ENCODE measurements at places on chromosomes 12 and 14. TPM values are rescaled to one million over a fixed set of nuclear protein-coding genes. Genes with fewer than 3 reads are reported as not detected.

LRTM2 gene
- not detected for total RNA-seq

- H3K27ac ChIP-seq: no peak overlapping the region
- no peaks in the 10 kb centered on the region for H3K4me1 ChIP-seq
- no peak overlapping the region for H3K4me3 ChIP-seq
- H3K27me3 ChIP-seq: no peaks in the 10 kb centered on the region
These were observed 80.9 kb downstream of the PPM1H start for GRCh38 chr12:62854024-62854423.

COX8C gene
- not detected for total RNA-seq

MFAP5 gene
- total RNA-seq: 33.0 TPM

DNA sequence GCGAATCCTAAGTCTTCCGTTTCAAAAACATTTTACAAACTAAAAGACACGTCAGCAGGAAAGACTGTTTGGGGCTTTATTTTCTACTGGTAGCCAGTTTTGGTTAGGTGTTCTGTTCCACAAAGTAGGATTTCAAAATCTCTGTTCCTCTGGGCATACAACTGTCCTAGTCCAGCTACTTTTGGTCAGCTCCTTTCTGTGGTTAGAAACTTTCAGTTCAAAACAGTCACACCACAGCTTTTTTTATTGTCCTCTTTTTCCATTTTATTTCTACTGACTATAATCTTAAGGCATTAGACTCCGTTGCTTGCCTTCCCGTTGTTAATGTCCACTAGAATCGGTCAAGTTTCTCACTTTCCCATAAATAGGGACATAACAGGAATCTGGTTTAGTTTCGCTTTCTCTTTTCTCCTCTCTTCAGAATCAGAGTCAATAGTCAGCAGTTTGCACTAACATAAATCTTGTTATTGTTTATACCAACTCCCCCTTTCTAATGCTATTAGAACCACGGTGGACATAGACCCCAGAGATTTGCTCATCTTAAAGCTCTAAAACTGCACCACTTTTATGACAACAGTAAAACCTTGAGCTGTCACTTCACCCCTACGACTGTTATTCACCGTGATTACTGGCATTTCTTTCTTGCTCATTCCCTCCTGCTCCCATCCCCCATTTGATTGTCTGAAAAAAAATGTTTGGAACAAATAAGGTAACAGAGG is 41.5 kb upstream of the NPAS3 start:
- H3K4me1 ChIP-seq: no peaks in the 10 kb centered on the region
- peak overlapping the region; percentile 17 for H3K4me3 ChIP-seq
- no peaks in the 10 kb centered on the region for H3K27me3 ChIP-seq
- no peak overlapping the region for H3K27ac ChIP-seq
- no peaks in the 10 kb centered on the region for H3K36me3 ChIP-seq

CLEC6A gene
- not detected for total RNA-seq

C3AR1 gene
- 0.66 TPM for total RNA-seq

- DNase-seq: no peak
- no peak overlapping the region for H3K27ac ChIP-seq
- H3K27me3 ChIP-seq: no peaks in the 10 kb centered on the region
- H3K4me3 ChIP-seq: no peak overlapping the region
- no peaks in the 10 kb centered on the region for H3K36me3 ChIP-seq
These were observed 199.9 kb downstream of the LRIG3 start for GRCh38 chr12:58720421-58720820.

DNAH10 gene
- not detected for total RNA-seq

EPYC gene
- total RNA-seq: not detected

NRXN3 gene
- total RNA-seq: 1.3 TPM

- H3K4me3 ChIP-seq: no peak overlapping the region
- no peaks in the 10 kb centered on the region for H3K36me3 ChIP-seq
- peak; percentile 57 for DNase-seq
- peaks cover 60% of the 10 kb centered on the region for H3K4me1 ChIP-seq
- no peaks in the 10 kb centered on the region for H3K27me3 ChIP-seq
- H3K27ac ChIP-seq: peak overlapping the region; percentile 19
These were observed 50.6 kb downstream of the PPP2R5C start for GRCh38 chr14:101812071-101812470.

MYF6 gene
- not detected for total RNA-seq

TEX22 gene
- 0.33 TPM for total RNA-seq

GRCh38 chr14:68527329-68527851 is 265.5 kb downstream of the ZFP36L1 start:
- no peaks in the 10 kb centered on the region for H3K36me3 ChIP-seq
- no peaks in the 10 kb centered on the region for H3K27me3 ChIP-seq
- H3K4me1 ChIP-seq: peaks cover 68% of the 10 kb centered on the region
- DNase-seq: peak; percentile 66

GRCh38 chr14:91925001-91925726 is 22.3 kb downstream of the FBLN5 start:
- no peak overlapping the region for H3K27ac ChIP-seq
- no peaks in the 10 kb centered on the region for H3K4me1 ChIP-seq
- no peak overlapping the region for H3K4me3 ChIP-seq

TAS2R30 gene
- 12.2 TPM for total RNA-seq

- no peaks in the 10 kb centered on the region for H3K27me3 ChIP-seq
- DNase-seq: no peak
- no peak overlapping the region for H3K4me3 ChIP-seq
These were observed 207.9 kb downstream of the SLC16A7 start for GRCh38 chr12:59803735-59804134.

GRCh38 chr12:75960086-75960910 is 71.3 kb downstream of the PHLDA1 start:
- H3K36me3 ChIP-seq: no peaks in the 10 kb centered on the region
- DNase-seq: peak; percentile 92
- H3K4me3 ChIP-seq: no peak overlapping the region

NUP107 gene
- 29.6 TPM for total RNA-seq

GRCh38 chr14:75888945-75889344 is 92.8 kb downstream of the TGFB3 start:
- H3K4me3 ChIP-seq: no peak overlapping the region
- H3K27me3 ChIP-seq: no peaks in the 10 kb centered on the region
- no peak overlapping the region for H3K27ac ChIP-seq
- H3K4me1 ChIP-seq: no peaks in the 10 kb centered on the region
- no peak for DNase-seq
- H3K36me3 ChIP-seq: no peaks in the 10 kb centered on the region

GRCh38 chr14:94364037-94364436 is 24.4 kb downstream of the SERPINA1 start:
- no peaks in the 10 kb centered on the region for H3K36me3 ChIP-seq
- H3K4me1 ChIP-seq: no peaks in the 10 kb centered on the region
- no peaks in the 10 kb centered on the region for H3K27me3 ChIP-seq
- no peak for DNase-seq

DNA sequence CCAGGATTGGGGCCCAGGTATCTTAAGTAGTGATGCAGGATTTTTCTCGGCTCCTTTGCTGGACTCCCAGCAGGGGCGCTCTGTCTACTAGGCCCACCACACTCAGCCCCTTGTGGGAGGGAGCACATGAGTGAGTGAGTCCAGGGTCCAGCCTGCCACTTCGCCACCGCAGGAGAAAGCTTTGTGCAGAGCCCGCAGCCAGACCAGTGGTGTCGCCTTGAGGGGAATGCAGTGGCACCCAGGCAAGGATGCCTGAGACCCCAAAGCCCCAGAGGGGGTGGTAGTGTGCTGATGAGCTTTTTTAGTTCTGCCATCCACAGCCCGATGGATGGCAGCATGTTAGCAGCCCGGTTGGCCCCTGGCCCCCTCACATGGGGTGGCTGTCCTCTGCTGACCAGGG is 5.4 kb upstream of the MRPS35 start:
- H3K27me3 ChIP-seq: no peaks in the 10 kb centered on the region
- no peak overlapping the region for H3K4me3 ChIP-seq

- peaks cover 21% of the 10 kb centered on the region for H3K4me1 ChIP-seq
- peak overlapping the region; percentile 66 for H3K4me3 ChIP-seq
- H3K36me3 ChIP-seq: no peaks in the 10 kb centered on the region
These were observed 1.2 kb downstream of the CRY1 start for GRCh38 chr12:107091989-107092641.

GRCh38 chr12:75571656-75572205 is 60.3 kb upstream of the KRR1 start:
- H3K4me3 ChIP-seq: no peak overlapping the region
- H3K36me3 ChIP-seq: no peaks in the 10 kb centered on the region
- H3K27me3 ChIP-seq: no peaks in the 10 kb centered on the region
- peak overlapping the region; percentile 44 for H3K27ac ChIP-seq
- no peaks in the 10 kb centered on the region for H3K4me1 ChIP-seq

DNA sequence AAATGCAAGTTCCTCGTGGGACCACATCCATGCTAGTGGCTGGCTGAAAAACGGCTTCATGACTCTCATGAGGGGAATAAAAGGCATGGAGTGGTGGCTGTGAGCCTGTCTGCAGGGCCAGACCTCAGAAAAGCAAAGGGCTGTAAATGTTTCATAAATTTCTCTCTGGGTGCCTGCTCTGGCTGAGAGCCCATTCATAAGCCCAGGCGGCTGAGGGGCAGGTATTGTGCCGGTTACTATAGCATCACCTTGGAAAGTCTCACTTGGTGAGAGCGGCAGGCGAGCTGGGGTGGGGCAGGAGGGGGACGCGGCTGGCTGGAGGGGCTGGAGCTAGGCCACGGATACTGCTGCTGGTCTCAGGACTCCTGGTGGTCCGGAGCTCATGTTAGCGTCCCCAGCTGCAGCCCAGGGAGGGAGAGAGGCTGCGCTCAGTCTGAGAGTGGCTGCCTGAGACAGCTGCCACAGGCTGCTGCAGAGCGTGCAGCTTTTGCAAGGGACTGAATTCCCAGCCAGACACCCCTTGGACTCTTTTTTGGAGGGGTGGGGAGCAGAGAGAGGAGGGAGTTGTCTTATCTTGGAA is at the start of gene SLC17A8:
Gene SLC17A8 (plus strand): TSS at position 431 of the 580 bp plus-strand sequence. CDS start 318 bp downstream, outside the sequence.
- H3K4me3 ChIP-seq: no peak within 1 kb of the TSS
- peak; percentile 10 for DNase-seq
- H3K36me3 ChIP-seq: no peaks in the 10 kb centered on the region
- H3K27ac ChIP-seq: no peak within 1 kb of the TSS
- H3K27me3 ChIP-seq: no peaks in the 10 kb centered on the region
- peaks cover 7% of the 10 kb centered on the region for H3K4me1 ChIP-seq

AQP2 gene
- total RNA-seq: not detected

DNA sequence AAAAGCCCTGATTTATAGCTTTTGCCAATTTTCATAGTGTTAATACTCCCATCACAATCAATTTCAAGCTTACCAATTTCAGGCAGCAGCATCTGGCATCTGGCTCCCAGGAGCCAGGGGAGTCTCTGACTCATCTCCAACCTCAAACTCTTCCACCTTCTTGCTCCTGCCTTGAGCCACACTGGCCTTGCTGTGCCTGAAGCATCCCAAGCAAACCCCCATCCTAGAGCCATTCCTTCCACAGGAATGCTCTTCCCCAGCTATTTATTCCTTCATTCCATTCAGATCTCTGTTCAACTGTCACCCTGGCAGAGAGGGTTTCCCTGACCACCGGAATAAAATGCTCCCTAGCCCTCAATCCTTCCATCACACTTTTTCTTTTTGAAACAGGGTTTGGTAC is 13.9 kb upstream of the PPP1CC start:
- no peaks in the 10 kb centered on the region for H3K4me1 ChIP-seq
- H3K36me3 ChIP-seq: no peaks in the 10 kb centered on the region
- no peaks in the 10 kb centered on the region for H3K27me3 ChIP-seq
- no peak overlapping the region for H3K4me3 ChIP-seq
- DNase-seq: no peak

GRCh38 chr12:98421316-98421715 is 94.1 kb upstream of the TMPO start:
- no peak overlapping the region for H3K4me3 ChIP-seq
- no peak for DNase-seq
- no peaks in the 10 kb centered on the region for H3K36me3 ChIP-seq
- no peaks in the 10 kb centered on the region for H3K27me3 ChIP-seq

GLT8D2 gene
- total RNA-seq: 0.99 TPM

MANSC4 gene
- total RNA-seq: not detected

- peaks cover 28% of the 10 kb centered on the region for H3K4me1 ChIP-seq
- no peaks in the 10 kb centered on the region for H3K36me3 ChIP-seq
- DNase-seq: peak; percentile 86
- H3K4me3 ChIP-seq: peak overlapping the region; percentile 15
These were observed 446 bp upstream of the SPATS2 start for GRCh38 chr12:49366652-49367380.

- H3K36me3 ChIP-seq: no peaks in the 10 kb centered on the region
- H3K4me1 ChIP-seq: peaks cover 17% of the 10 kb centered on the region
- no peak overlapping the region for H3K4me3 ChIP-seq
- H3K27ac ChIP-seq: no peak overlapping the region
- DNase-seq: no peak
- peaks cover 68% of the 10 kb centered on the region for H3K27me3 ChIP-seq
These were observed 1.1 kb upstream of the HOXC8 start for GRCh38 chr12:54007538-54008259.

All from body of pancreas (tissue), 4 donors.